HCT116 (cell line): ENCODE measurements at places on chromosomes 6 and 20.

GRCh38 chr6:130593200-130593599, 227.4 kb downstream of the TMEM200A start:
- no peak for DNase-seq

DNA sequence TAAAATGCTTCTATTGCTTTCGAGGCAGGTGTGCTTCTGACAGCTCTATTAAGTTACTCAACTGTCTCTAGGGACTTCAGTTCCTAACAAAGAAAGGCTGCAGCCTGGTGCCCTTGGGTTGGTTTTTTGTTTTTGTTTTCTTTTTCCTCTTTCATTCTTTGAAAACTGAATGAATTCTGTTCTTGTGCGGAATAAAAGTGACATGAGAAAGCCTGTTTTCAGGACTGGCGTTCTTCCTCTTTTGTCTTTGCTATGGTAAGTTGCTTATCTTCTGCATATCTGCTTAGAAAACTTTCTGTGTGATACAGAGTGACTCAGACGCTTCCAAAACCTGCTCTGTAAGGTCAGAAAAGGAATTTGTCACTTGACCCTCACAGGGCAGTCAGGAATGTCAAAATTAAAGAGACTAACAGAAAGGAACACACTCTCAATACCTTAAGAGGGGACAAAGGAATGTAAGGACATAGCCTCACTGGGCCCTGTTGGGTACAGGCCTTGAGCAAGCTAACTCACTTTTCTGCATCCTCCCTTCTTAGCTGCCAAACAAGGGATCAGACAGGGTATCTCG, 56.2 kb upstream of the NHSL1 start:
- DNase-seq, result no peak

GRCh38 chr6:105194591-105194990, 14.8 kb upstream of the POPDC3 start:
- no peak for DNase-seq

- no peak for DNase-seq
Observed at GRCh38 chr20:37917461-37917860, 14.5 kb downstream of the VSTM2L start.

DNA sequence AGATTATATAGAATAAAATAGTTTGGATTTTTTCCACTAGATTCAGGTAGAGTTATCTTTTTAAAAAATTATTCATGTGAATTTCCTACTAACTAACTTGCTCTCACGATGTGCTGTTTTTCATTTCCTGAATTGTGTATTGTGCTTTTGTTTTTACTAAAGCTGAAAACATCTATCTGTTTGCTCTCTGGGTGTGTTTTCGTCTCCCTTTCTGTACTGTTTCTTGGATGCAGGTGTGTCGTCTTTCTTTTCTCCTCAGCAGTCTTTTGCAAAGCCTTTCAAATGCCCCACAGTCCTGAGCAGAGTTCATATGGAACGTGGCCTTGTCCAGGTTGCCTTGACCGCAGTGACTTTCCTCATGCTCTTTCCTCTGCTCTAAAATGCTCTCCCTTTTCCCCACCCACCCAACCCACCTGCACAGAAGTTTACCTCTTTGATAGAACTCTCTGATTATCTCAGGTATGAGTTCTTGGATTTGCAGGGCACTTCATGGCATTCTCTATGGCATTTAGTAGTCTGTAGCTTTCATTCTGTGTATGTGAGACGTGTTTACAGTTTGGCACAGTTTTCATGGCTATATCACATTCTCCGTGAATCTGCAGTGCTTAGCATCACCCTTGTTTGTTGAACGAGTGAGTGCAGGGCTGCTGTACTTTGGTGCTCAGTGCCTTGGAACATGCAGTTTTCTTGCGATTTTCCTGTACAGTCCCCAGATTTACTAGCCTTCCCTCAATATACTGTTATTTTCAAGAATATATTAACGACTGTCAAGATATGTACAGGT, 77.1 kb downstream of the FARS2 start:
- no peak for DNase-seq

GRCh38 chr6:130794010-130794697, 33.1 kb upstream of the SMLR1 start:
- DNase-seq, result no peak

DNA sequence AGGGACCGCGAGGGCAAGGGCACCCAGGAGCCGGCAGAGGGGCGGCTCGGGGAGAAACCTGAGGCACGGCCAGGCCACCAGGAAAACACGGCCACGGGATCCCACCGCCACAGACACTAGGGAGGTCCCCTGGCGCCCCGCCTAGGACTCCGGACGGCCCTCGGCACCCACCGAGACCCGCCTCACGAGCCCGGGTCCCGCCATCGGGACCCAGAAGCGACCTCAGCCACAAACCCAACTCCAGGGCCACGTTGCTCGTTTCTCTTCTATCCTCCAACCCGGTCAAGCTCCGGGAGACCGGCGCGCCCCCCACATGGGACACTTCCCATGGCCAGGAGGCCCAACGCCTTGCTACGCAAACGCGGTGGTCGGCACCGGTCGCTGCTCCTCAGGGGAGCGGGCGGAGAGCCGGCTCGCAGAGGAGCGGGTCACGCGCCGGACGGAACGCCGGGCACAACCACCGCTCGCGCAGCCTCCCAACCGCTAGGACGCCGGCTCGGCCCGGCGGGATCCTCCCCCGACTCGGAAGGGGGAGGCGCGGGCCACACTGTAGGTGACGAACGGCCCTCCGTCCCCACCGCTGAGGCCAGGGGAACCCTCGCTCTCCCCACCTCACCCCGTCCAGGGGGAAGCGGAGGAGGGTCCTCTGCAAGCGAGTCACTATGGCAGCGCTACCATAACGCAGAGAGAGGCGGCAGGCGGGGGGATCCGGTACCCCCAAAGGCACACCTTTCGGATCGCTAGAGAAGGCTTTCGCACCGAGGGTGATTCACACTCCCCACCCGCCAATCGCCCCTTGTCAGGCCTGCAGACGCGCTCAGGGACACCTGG, 1514.1 kb upstream of the DEFB115 start:
- no peak for DNase-seq

DNA sequence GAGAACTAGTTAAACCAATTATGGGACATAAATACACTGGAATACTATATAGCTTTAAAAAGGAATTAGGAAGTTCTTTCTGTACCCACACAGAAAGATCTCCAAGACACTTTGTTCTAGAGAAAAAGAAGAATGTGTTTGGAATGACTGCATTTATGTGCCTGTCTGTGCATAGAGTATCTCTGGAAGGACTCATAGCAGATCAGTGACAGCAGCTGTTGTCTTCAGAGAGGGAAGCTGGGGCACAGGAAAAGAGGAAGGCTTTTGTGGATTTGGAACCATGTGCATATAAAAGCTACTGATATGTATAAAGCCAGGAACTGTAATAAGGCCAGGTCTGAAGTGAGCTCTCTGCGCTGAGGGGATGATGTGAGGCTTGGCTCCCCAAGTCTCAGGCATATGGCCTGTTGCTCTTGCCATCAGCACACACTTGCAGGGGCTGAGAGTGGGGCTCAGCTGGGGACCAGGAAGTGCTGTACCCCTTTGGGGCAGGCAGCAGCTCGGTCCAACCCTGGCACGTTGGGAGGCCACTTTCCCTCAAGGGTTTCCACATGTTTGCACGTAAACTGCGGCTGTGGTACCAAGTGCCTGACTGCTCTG, 31.8 kb upstream of the CCDC167 start:
- DNase-seq, result no peak

DNA sequence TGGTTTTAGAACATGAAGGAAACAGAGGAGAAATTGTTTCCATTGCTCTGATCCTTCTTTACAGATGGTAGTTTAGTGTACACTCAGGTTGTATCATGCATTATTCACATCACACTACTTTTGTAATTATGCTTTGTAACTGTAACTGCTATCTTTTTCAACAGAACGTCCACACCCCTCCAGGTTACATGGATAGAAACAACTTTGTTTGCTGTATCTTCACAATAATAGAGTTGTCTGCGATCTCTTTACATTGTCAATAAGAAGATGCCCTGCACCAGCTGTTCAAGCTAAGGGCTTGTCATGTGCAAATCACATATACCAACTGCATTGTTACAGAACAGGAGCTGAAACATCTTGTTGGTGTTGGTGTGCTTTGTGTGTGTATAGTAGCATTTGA, 67.9 kb upstream of the MAP7 start:
- DNase-seq, result no peak

DNA sequence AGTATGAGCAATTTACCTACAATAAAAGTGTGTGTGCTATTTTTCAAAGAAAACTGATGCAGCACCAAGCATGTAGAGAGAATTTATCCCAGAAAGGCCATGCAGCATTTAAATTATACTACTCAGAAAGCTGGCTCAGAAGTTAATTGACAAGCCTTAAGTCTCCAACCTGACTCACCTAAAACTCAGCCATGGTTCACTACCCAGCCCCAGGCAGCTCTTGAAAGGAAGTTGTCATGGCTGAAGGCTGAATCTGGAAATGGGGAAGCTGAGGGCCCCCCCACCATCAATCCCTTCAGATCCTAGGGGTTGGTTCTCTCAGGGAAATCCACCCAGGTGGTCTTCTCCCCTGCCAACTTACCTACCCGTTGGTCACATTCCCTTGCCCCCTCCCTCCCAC, 19.7 kb downstream of the PPIL6 start:
- DNase-seq, result no peak

DNA sequence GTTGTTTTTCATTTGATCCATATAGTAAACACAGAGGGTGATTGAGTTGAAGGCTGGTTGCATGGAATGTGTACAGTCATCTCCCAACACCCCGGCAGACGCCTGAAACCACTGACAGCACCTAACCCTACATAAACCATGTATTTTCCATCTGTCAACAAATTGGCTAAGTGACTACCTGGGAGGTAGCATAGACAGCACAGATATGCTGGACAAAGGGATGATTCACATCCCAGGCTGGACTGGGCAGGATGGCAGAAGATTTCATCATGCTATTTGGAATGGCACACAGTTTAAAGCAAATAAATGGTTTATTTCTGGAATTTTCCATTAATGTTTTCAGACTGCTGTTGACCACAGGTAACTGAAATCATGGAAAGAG, 4.4 kb upstream of the VIP start:
- DNase-seq, result peak; percentile 28

GRCh38 chr6:7765575-7766325, 39.9 kb downstream of the BMP6 start:
- no peak for DNase-seq

DNA sequence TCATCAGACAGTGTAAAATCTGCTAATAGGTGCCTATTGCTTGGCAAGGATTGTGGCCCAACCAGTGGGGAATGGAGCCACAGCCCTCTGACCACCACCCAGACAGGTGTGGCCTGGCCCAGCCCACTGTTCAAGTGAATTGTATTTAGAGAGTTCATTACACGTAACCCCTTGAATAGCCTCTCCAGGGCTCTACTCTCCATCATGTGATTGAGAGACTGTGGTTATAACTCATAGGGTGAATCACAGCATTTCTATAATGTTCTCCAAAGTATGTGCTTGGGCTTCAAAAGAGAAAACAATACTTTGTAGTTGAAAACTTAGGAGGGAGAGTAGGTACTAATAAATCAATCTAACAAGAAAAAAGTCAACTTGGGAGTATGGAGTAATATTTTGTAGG, 38.4 kb downstream of the ALDH8A1 start:
- no peak for DNase-seq

DNA sequence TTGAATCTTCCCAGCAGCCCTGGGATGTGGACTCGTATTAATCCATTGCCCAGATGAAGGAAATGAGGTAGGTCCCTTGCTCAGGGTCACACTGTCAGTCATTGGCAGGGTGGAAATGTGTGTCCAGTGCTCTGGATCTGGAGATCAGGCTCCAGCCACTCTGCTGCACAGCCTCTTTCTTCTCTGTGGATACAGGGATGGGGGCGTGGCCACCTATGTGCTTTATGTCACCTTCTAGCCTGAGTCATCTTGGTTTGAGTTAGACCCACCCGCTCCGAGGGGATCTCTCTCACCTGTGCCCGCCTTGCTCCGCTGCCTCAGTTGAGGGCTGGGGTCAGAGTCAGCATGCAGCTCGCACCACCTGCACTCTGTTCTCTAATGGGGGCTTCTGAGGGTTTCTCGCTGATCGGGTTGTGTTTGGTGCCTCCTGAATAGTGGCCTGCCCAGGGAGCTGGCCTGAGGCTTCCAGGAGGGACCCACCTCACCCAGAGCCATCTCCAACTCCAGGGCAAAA, 80.0 kb downstream of the TCP11 start:
- no peak for DNase-seq

GRCh38 chr6:19032591-19033295, 645.6 kb downstream of the RNF144B start:
- no peak for DNase-seq

DNA sequence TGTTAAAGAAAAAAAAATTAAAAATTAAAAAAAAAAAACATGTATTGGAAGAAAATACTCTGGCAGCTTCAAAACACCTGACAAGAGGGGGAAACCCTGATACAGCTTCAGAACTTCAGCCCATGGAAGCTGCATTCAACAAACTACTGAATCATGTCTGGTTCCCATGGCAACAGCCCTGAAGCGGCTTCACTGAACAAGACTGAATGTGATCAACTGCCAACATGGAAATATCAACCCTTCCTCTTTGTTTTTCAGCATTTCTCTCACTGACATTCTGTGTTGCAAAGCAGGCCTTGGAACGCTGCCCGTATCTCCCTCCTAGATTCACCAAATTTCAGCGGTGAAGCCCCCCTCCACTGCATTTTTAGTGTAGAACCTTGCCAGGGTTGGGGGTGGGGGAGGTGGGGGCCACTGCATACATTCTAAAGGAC, 91.3 kb upstream of the SHLD1 start:
- DNase-seq, result no peak

DNA sequence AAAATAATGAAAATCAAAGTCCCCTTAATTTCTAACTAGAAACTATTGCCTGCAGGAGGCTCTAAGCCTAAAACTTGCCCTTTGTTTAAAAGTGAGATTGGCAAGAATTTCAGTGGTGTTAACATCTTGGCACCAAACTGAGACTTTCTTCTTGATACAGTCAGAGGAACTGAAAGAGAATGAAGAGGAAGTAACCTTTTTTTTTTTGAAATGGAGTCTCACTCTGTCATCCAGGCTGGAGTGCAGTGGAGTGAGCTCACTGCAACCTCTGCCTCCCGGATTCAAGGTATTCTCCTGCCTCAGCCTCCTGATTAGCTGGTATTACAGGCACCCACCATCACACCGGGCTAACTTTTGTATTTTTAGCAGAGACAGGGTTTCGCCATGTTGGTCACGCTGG, 3.6 kb downstream of the DOP1A start:
- DNase-seq, result no peak

DNA sequence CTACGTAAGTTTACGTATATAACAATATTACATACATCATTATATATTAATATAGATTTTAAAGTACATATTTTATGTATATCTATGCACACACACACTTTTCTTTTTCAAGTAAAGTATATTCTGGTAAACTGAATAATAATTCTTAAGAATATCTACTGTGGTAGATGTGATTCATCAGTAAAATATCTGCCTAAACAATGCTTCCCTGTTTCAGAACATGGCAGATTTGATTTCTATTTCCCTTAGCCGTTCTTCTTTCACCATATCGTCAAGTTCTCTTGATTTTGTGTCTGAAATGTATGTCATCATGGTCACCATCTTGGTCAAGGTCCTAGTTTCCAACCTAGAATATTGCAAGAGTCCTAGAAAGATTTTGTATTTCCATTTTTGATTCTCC, 195.6 kb downstream of the HDGFL1 start:
- no peak for DNase-seq

GRCh38 chr6:125949069-125949468, 7.5 kb upstream of the HINT3 start:
- no peak for DNase-seq
